ENCODE measurements at places on chromosomes 7 and 10.

GRCh38 chr10:91034042-91034441, 113.2 kb upstream of the ANKRD1 start:
- DNase-seq, result no peak

GRCh38 chr7:37323966-37324365, 124.7 kb downstream of the ELMO1 start:
- no peak for DNase-seq

- no peak for DNase-seq
Observed at GRCh38 chr7:2185715-2186114, 47.0 kb downstream of the MAD1L1 start.

GRCh38 chr10:108323274-108323798, 1158.8 kb upstream of the SORCS1 start:
- no peak for DNase-seq

- no peak for DNase-seq
Observed at GRCh38 chr10:126877390-126877789, 27.8 kb upstream of the DOCK1 start.

GRCh38 chr7:131723926-131724325, 167.5 kb upstream of the PODXL start:
- DNase-seq, result no peak

DNA sequence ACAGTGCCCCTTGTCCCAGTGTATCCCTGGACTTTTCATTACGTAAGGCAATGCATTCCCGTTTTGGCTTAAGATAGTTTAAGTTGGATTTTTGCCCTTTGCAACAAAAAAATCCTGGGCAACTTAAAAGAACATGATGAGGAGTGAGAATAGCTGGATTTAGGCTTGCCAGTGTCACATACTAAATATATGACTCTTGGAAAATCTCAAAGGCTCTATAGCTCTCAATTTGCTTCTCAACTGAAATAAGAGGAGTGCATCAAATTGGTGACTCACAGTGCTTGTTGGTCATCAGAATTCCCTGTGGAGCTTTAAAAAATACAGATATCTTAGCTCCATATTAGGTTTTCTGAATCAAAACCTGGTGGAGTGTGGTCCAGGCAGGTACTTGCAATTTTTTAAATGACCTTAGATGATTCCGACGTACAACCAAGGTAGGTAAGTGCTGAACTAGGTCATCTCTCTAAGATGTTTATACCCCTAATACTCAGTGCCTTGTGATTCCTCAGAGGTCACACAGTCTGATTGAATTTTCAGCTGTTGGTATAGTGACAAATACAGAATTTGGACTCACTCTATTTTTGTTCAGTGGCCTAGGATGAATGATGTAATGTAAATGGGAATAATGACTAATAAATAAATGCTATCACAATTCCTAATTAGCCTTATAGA, 33.9 kb upstream of the ORC5 start:
- no peak for DNase-seq

Measured in kidney glomerular epithelial cell (primary cell).